ENCODE measurements at places on chromosomes 7 and 10. TPM values are rescaled to one million over a fixed set of nuclear protein-coding genes. Genes with fewer than 3 reads are reported as not detected.

DNA sequence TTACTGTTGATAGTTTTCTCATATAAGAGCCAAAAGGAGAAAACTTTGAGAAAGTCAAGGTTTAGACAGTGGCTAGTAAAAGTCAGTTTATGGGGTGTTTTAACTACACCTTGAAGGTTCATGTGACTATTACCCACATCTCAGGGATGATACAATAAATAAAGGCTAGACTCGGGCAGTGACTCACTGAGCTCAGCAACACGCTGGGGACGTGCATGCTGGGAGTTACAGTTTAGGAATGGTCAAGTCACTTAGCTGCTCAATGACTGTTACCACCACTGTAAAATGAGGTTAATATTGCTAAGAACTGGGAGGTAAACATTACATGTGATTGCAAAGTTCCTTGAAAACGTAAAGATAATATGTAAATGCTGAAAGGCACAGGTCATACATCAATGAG is 1254.4 kb upstream of the PHF14 start:
- no peaks in the 10 kb centered on the region for H3K27me3 ChIP-seq
- no peak overlapping the region for H3K4me3 ChIP-seq
- no peaks in the 10 kb centered on the region for H3K4me1 ChIP-seq
- no peak overlapping the region for H3K27ac ChIP-seq
- DNase-seq, result no peak

DNA sequence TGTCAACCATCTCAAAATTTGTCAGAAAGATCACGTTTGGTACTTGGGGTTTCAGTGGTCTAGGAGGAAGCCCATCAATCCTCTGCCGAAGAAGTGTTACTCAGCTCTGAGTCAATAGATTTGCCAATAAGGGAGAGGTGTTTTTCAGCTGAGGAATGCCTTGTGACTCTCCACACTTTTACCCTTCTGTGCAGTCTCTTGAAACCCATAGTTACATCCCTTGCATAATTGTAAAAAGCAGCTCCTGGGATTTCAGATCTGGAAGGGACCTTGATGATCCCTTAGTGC is 47.5 kb downstream of the INSYN2A start:
- no peak overlapping the region for H3K27ac ChIP-seq
- H3K36me3 ChIP-seq, result no peaks in the 10 kb centered on the region
- H3K4me3 ChIP-seq, result no peak overlapping the region
- no peak for DNase-seq
- H3K27me3 ChIP-seq, result no peaks in the 10 kb centered on the region

GRCh38 chr10:45294681-45295080 is 20.7 kb downstream of the OR13A1 start:
- no peak overlapping the region for H3K4me3 ChIP-seq
- DNase-seq, result no peak
- no peaks in the 10 kb centered on the region for H3K36me3 ChIP-seq
- H3K27me3 ChIP-seq, result no peaks in the 10 kb centered on the region
- H3K4me1 ChIP-seq, result no peaks in the 10 kb centered on the region

- no peaks in the 10 kb centered on the region for H3K36me3 ChIP-seq
- no peaks in the 10 kb centered on the region for H3K27me3 ChIP-seq
- no peak for DNase-seq
- H3K4me1 ChIP-seq, result no peaks in the 10 kb centered on the region
Measured at GRCh38 chr7:46839651-46840050, 742.3 kb downstream of the TNS3 start.

GRCh38 chr7:3201937-3202710 is 98.9 kb upstream of the SDK1 start:
- no peaks in the 10 kb centered on the region for H3K4me1 ChIP-seq
- H3K36me3 ChIP-seq, result no peaks in the 10 kb centered on the region
- H3K27me3 ChIP-seq, result no peaks in the 10 kb centered on the region

DNA sequence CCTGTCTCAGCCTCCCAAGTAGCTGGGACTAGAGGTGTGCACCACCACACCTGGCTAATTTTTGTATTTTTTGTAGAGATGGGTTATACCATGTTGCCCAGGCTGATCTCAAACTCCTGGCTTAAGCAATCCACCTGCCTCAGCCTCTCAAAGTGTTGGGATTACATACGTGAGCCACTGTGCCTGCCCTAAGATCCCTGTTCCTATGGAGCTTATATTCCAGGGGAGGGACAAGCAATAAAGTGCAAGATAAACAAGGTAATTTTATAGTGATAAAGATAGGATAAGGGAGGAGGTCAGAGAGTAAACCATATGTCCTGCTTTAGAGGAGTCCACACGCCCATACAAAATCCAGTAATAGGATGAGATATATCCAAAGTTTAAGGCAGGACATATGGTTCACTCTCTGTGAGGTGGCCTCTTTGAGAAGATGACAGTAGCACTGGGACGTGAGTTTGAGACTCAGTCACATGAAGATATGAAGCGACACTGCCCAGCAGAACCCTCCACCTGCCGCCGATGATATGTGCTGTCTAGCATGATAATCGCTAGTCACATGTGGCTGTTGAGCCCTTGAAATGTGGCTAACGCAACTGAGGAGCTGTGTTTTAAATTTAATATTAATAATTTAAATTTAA is 113.5 kb upstream of the PDCD4 start:
- H3K4me3 ChIP-seq, result no peak overlapping the region
- DNase-seq, result no peak
- H3K27ac ChIP-seq, result no peak overlapping the region
- H3K27me3 ChIP-seq, result no peaks in the 10 kb centered on the region

DNA sequence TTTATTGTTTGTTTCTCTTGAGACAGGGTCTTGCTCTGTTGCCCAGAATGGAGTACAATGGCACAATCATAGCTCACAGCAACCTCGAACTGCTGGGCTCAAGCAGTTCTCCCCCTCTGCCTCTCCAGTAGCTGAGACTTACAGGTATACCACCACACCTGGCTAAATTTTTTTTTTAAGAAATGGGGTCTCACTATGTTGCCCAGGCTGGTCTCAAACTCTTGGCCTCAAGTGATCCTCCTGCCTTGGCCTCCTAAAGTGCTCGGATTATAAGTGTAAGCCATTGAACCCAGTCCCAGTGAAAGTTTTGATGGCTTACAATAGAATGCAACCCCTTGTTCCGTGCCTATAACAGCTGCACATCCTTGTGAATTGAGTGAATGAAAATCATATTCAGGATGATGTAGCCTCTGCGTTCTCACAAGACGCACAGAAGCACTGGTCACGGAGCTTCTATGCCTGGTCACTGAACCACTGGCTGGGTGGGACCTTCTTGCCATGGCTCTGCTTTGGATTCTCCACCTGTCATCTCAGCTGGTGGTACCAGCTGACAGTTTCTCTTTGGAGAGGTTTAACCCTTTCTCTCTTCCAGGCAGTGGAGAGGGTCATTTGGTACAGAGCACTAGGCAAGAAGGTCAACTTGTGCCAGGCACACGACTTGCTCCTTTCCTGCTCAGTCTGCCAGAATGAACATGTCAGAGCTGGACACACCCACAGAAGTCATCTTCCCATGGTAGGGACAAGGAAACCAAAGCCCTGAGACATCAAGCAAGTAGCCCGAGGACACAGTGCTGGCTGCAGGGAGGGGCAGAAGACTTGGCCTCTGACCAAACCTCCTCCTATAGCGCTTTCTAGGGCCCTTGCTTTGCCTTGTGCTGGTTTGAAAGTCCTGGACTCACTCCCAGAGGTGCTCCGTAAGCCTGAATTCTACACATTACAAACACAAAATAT is 89.6 kb downstream of the ATXN7L1 start:
- H3K36me3 ChIP-seq, result no peaks in the 10 kb centered on the region
- peaks cover under 1% of the 10 kb centered on the region for H3K4me1 ChIP-seq
- no peak overlapping the region for H3K27ac ChIP-seq
- H3K4me3 ChIP-seq, result no peak overlapping the region
- DNase-seq, result no peak

- peaks cover 37% of the 10 kb centered on the region for H3K4me1 ChIP-seq
- DNase-seq, result no peak
- H3K27ac ChIP-seq, result no peak overlapping the region
- peaks cover 59% of the 10 kb centered on the region for H3K27me3 ChIP-seq
Measured at GRCh38 chr10:21518149-21518640, 7.3 kb downstream of the SKIDA1 start.

The CISD1 gene
- 15.8 TPM for total RNA-seq

The FGFBP3 gene
- total RNA-seq, result 6.5 TPM

The NKX6-2 gene
- not detected for total RNA-seq
